Uterus (tissue), 4 donors: ENCODE measurements at places on chromosomes 2 and 18. TPM values are rescaled to one million over a fixed set of nuclear protein-coding genes. Genes with fewer than 3 reads are reported as not detected.
A peak's percentile ranks its signal among the peaks of the same experiment; 100 is the strongest.

DNA sequence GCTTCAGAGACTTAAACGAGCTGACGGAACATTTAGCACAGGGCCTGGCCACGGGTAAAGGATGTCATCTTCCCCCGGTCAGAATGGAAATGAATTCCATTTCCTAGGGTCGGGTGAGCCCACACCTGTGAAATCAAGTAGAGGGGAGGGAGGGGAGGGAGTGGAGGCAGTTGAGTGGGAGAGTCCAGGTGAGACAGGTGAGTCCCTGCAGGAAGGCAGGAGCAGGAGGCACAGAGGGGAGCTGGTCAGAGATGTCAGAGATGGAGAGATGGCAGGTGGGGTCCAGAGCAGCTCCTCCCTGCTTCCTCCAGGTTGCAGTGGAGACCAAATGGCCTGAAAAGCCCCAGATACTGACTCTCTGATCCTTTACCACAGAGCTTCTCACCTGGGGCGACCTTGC is 55.2 kb downstream of the SH3BP4 start:
- DNase-seq = no peak
- no peak overlapping the region for H3K27ac ChIP-seq
- no peaks in the 10 kb centered on the region for H3K4me1 ChIP-seq
- H3K36me3 ChIP-seq = no peaks in the 10 kb centered on the region
- no peak overlapping the region for H3K4me3 ChIP-seq

- H3K4me1 ChIP-seq = no peaks in the 10 kb centered on the region
- H3K27me3 ChIP-seq = no peaks in the 10 kb centered on the region
- peak; percentile 22 for DNase-seq
- no peak overlapping the region for H3K4me3 ChIP-seq
- H3K27ac ChIP-seq = no peak overlapping the region
Measured at GRCh38 chr2:47653902-47654789, 128.8 kb upstream of the MSH6 start.

DNA sequence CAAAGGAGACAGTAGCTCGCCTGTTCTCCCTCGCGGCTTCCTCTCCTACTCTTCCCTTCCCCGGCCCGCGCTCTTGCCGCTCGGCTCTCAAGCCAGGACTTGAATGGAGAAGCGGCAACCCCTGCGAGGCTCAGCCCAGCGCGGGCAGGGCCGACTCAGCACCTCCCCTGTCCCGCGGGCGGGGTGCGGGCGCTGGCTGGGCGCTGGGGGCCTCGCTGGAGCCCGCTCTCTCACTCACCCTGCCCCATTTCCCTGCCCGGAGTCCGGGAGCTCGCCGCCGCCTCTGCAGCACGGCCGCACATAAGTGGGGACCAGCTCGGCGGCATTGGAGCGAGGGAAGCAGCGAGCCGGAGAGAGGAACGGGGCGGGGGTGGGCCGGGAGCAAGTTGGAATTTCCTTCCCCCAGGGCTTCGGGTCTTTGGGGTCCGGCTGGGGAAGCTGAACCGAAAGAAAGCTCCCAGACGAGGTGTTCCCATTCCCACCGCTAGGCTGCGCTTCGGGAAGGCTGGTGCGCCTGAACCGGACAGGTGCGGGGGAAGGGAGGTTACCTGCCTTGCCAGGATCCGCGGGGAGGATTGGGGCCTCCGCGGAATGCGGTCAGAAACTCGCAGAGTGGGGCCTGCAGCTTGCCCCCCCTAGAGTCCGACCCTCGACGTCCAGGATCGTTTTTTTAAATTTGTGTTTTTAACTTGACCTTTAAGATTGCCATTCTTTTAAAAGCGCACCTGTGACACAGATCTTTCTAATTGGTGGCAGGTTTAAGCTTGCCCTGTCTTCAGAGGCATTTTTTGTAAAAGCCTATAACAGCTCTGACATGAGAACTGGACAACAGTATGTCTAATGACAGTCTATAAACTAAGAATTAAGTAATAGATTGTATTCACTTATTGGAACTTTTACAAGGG is at the start of gene COBLL1:
COBLL1 (minus strand) TSS at position 105 of the 905 bp plus-strand sequence. CDS start 627 bp downstream, outside the sequence.
- no peaks in the 10 kb centered on the region for H3K36me3 ChIP-seq
- H3K27me3 ChIP-seq = no peaks in the 10 kb centered on the region
- peak within 1 kb of the TSS; percentile 81 for H3K27ac ChIP-seq
- peak; percentile 63 for DNase-seq

GRCh38 chr2:149169656-149170055 is 131.2 kb downstream of the LYPD6B start:
- H3K4me1 ChIP-seq = no peaks in the 10 kb centered on the region
- no peak overlapping the region for H3K4me3 ChIP-seq
- DNase-seq = no peak
- H3K36me3 ChIP-seq = no peaks in the 10 kb centered on the region
- H3K27ac ChIP-seq = no peak overlapping the region

GRCh38 chr2:121564905-121565304 is 34.2 kb downstream of the RNU4ATAC start:
- no peak overlapping the region for H3K27ac ChIP-seq
- no peak for DNase-seq
- no peaks in the 10 kb centered on the region for H3K36me3 ChIP-seq
- H3K27me3 ChIP-seq = no peaks in the 10 kb centered on the region
- H3K4me1 ChIP-seq = no peaks in the 10 kb centered on the region
- no peak overlapping the region for H3K4me3 ChIP-seq

DNA sequence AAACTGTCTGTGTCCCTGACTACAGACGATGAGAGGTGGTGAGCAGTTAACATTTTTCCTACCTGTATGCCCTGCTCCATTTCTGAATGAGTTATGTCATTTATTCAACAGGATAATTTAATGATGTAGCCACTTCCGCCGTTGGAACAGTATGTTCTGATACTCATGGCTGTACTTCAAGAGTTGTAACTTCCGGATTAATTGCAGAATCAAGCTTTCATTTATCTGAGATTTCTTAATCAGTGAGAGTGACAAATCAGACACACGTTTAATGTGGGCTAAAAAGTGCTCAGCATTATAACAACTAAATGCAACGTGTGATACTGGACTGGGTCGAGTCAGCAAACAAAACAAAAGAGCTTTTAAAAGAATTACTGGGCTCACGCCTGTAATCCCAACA is 107.7 kb downstream of the KCTD1 start:
- H3K36me3 ChIP-seq = no peaks in the 10 kb centered on the region
- no peaks in the 10 kb centered on the region for H3K27me3 ChIP-seq
- no peak for DNase-seq
- H3K4me1 ChIP-seq = no peaks in the 10 kb centered on the region
- H3K4me3 ChIP-seq = no peak overlapping the region

GRCh38 chr2:100289020-100289419 is 33.3 kb downstream of the LONRF2 start:
- no peaks in the 10 kb centered on the region for H3K4me1 ChIP-seq
- H3K27ac ChIP-seq = peak overlapping the region; percentile 91
- H3K36me3 ChIP-seq = no peaks in the 10 kb centered on the region
- no peak overlapping the region for H3K4me3 ChIP-seq

DNA sequence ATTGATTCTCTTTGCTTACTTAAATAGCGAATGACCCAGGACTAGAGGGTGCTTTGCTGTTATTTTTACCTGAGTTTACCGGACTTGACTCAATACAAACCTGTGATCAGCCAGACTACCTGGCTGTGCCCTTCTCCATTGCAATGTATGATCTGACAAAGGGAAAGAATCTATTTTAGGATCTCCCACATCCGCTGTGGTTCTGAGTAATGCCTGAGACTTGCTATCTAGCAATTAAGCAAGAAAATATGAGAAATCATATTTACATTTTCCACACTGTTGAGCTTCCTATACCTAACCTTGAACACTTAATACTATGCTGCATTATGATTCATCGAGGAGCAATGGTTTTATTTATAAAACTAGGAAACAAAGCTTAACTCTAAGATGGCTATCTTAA is 215.2 kb downstream of the RAD51AP2 start:
- H3K36me3 ChIP-seq = no peaks in the 10 kb centered on the region
- no peak overlapping the region for H3K4me3 ChIP-seq
- no peaks in the 10 kb centered on the region for H3K27me3 ChIP-seq

SRD5A2 gene
- total RNA-seq = not detected

TBR1 gene
- total RNA-seq = not detected

AGBL5 gene
- total RNA-seq = 16.0 TPM

NEU2 gene
- total RNA-seq = not detected

CCDC102B gene
- 0.77 TPM for total RNA-seq
